ENCODE measurements at places on chromosomes 3 and 15.

DNA sequence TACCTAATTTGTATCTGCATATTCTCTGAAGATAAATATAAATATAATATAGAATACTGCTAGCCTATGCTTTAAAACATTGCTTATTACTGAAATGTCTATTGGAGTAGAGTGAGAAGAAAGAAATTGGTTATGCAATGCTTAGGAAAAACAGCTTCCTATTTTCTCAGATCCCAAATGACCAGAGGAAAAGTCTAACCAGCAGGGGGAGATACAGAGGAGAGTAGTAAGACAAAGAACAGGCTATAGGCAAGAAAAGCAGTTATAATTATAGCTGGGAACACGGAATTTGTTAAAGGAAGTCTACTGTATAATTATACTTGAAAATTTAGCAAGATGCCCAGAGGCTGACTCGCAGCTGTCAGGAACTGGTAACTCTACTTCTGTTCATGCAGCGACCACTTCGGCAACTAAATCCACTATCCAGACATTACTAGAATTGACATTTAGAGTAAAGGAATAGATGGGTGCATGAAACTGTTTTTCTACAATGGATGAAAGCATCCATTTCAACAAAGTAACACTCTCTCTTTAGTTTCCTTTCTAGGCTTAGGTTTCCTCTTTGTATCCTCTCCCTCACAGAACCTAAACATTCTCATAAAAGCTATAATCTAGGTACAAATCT is 97.2 kb downstream of the TBC1D5 start:
- no peak for DNase-seq

GRCh38 chr3:111434941-111435622 is 106.9 kb upstream of the CD96 start:
- DNase-seq: no peak

DNA sequence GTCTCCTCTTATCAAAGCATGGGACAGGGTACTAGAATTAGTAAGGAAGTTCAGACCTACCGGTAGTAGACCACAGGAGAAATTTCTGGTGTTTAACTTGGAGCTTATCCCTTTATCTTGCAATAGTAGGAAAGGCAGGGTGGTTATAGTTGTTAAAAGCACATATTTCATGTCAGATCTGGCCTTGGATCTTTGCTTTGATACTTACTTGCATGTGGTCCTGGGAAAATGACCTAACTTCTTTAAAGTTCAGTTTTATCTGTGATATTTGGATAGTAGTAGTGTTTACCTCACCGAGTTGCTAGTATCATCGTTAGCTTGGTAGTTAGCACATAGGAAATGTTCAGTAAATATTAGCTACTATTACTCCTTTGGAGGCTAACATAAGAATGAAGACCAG is 15.4 kb downstream of the EXOG start:
- DNase-seq: no peak

DNA sequence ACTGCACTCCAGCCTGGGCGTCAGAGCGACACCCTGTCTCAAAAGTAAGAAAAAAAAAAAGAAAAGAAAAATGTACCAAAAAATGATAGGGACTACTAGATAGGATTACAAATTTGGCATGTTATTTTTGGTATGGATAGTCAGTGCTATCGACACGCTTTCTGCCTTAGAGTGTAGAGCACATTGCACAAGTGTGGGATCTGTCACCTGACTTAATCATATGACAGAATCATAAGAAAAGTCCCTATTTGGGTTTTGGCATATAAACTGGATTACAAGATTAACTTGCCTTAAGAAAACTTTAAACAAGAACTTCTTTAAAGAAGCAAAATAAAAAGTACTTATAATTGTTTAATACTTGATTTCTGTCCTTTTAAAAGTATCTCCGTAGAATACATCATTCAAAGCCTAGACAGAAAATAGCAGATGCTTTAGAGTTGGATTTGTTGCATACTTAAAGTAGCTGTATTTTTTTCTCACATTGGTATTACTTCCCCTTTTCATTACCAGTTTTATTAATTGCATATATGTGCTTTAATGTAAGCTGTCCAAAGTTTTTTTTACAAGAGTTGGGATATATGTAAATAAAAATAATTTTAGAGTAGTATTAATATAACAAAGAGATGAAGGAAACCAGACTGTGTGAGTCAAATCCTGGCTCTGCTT is 7.8 kb downstream of the ATP6V1A start:
- no peak for DNase-seq

GRCh38 chr15:84824260-84825007 is 7.3 kb downstream of the ALPK3 start:
- DNase-seq: no peak

DNA sequence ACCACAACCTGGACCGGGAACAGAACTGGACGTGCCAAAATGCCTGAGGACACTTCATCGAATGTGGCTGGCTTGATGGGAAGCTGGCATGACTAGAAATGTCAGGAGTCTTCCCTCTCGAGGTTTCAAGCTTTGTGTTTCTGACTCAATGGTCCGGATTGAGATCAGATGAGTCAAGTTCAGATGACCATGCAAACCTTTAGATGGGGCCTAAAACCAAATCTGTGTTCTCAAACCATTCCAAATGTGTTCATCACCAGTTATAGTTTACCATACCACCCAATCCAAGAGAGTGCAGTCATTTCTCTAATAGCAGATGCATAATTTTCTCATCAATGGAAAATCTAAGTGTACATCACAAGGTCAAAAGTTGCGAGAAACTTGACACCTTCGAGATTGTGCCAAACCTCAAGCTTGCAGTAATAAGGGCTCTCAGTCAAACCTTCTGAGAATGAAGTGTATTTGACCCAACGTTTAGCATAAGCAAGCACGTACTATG is 369.1 kb downstream of the RORA start:
- DNase-seq: no peak

- no peak for DNase-seq
Observed at GRCh38 chr3:48299746-48300712, 33.4 kb downstream of the SPINK8 start.

DNA sequence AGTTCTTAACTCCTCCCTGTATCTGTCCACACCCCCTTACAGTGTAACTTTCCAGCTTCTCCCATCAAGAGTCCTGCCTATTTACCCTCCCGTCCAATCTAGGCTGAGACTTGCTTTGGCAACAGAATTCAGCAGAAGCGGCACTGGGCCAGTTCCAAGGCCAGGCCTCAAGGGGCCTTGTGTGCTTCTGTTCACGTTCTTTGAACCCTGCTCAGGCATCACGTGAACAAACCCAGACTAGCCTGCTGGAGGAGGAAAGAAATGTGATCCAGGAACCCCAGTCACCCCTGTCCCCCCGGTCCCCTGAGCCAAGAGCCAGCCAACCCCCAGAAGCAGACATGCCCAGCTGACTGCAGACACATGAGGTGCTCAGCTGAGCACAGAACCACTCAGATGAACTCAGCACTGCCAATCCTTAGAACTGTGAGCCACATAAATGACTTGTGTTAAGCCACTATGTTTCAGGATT is 76.1 kb upstream of the DCLK3 start:
- no peak for DNase-seq

DNA sequence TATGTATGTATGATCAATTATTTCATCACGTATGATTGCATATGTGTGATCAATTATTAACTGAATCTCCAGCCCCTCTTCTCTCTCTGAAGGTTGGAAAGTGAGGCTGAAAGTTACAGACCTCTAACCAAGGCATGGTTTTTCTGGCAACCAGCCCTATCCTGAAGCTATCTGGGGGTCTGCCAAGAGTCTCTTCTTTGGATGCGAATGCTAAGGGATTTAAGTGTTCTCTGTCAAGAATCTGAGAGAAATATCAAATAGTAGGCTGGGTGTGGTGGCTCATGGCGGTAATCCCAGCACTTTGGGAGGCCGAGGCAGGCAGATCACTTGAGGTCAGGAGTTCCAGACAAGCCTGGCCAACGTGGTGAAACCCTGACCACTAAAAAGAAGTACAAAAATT is 8.1 kb downstream of the NKTR start:
- no peak for DNase-seq

DNA sequence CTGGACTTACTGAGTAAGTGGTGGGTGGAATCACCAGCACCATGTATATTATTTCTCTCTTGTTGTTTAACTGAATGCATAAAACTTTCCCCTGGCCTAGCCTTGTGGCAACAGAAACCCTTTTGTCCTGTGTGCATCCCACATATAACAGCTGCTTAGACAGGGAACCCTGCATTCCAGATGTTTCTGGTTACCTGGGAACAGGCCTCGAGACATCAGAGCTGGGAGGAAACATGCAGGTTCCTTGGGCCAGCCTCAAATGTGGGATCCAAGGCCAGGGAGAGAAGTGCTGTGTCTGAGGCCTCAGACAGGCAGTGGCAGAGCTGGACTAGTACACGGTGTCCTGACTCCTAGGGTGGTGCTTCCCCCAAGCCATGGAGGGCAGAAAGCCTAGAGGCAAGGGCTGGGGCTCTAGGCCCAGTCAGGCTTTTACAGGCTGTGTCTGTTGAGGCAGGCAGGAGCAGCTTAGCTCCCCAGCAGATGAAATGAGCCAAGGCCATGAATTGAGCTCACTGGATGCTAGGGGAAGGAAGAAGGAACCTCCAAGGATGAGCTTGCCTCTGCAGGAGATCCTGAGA is 57.7 kb downstream of the ITGA11 start:
- DNase-seq: no peak

DNA sequence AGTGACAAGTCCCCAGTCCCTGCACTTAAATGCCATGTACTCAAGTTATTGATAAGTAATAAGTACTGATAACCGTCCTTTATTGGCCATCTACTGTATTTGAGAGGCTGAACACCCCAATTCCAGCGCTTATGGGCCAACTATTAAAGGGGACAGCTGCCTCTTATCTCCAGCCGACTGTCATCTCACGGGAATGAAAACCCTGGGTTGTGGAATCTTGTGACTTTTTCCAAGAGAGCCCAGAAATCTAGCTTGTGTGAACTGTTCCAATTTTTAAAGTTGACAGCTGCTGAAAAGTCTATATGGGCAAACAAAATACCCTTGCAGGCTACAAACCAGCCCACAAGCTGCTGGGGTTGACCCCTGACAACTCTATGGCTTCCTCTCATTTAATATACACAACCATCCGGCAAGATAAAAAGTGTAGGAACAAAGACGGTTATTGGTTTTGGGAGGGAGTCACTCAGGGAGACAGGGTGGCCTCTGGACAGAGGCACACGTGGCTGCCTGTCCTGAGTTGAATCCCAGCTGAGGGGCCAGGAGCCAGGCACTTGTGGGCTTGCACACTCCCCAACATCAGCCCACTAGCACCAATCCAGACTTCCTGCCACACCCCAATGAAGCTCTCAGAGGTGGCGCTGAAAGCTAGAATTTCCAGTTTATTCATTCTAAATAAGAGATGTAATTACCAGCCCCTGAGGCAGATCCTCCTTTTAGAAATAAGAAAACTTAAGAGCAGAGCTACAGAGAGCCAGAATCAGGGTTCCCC is 16.2 kb downstream of the SPSB4 start:
- DNase-seq: no peak

DNA sequence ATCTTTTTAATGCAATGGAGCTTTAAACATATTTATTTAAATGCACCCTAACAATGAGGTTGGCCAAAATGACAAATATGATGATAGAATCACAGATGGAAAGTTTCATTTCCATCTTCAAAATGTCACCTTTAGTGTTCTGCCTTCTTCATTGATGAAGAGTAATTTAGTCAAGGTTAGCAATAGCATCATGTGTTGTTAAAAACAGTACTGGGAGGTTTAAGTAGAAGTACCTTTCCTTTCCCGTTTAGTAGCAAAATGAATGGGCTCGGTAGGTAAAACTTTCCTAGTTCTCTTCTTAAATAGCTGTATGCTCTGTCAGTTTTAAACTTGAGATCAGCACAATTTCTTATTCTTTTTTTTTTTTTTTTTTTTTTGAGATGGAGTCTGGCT is 35.1 kb downstream of the EIF2AK4 start:
- no peak for DNase-seq

DNA sequence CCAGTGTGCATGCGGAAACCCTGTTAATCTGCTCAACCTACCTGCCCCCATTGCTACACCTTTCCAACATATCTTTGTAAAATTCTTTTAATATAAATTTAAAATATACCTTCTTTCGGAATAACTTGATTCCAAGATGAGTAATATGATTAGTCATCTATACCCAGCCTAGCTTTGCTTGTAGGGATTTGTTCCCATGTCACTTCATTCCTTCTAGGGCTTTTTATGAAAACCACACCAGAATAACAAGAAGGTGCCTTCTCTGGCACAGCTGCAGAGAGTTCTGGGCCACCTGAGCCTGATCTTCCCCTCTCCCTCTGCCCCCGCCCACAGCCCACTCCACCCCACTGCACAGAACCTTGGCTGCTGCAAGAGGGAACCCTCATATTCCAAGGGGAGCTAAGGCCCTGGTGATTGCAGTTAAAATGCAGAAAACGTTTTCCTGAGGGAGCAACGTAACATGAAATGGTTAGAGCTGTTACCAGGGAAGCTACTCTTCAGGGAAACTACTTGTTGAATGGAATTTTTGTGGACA is 38.6 kb upstream of the HACD2 start:
- DNase-seq: no peak

- DNase-seq: no peak
Observed at GRCh38 chr15:83980637-83981036, 254.9 kb upstream of the GOLGA6L4 start.

DNA sequence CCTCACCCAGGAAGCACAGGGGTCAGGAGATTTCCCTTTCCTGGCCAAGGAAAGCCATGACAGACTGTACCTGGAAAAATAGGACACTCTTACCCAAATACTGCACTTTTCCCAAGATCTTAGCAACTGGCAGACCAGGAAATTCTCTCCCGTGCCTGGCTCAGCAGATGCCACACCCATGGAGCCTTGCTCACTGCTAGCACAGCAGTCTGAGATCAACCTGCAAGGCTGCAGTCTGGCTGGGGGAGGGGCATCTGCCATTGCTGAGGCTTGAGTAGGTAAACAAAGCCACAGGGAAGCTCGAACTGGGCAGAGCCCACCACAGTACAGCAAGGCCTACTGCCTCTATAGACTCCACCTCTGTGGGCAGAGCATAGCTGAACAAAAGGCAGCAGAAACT is 567.3 kb upstream of the LMCD1 start:
- DNase-seq: no peak

GRCh38 chr15:50145451-50145872 is 26.4 kb upstream of the ATP8B4 start:
- DNase-seq: no peak

DNA sequence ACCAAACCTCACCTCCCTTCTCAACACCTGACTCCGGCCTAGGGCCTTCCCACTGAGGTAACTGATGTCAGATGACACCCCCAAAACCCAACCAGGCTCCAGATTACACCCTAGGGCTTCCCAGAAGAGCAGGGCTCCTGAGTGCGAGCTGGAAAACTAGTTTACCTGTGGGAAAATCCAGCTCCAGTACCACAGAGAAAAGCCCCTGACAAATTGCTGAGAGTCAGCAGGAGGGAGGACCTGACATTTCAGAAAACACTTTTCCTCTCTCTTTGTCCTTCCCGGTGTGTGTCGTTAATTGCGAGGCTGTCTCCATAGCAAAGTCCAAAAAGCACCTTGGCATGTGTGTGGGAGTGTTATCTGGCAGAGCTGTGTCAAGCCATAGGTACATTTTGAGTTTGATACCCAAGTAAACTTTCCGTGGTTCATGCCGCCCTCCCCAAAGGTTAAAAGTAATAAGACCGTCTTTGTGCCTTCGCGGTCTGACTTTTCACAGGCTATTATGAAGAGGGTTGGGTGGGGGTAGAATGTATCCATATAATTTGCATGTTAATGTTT is 79.8 kb upstream of the FNDC3B start:
- no peak for DNase-seq

Measured in stimulated activated CD8-positive, alpha-beta memory T cell treated with anti-CD3 and anti-CD28 coated beads, Interleukin-15, amount 100 ng/mL, for 4 hours (primary cell).